Naive thymus-derived CD4-positive, alpha-beta T cell (primary cell): ENCODE measurements at places on chromosomes 7 and 10. TPM values are rescaled to one million over a fixed set of nuclear protein-coding genes. Genes with fewer than 3 reads are reported as not detected.

The SPACDR gene
- not detected for polyA plus RNA-seq

The PDIA4 gene
- 83.2 TPM for polyA plus RNA-seq

The FXYD4 gene
- polyA plus RNA-seq = not detected

The TMEM168 gene
- polyA plus RNA-seq = 7.6 TPM

The FGF8 gene
- polyA plus RNA-seq = not detected

The NODAL gene
- not detected for polyA plus RNA-seq

The TMEM236 gene
- not detected for polyA plus RNA-seq

The HMX3 gene
- not detected for polyA plus RNA-seq

The TEX36 gene
- not detected for polyA plus RNA-seq

The RELN gene
- polyA plus RNA-seq = not detected

The SEMA3D gene
- not detected for polyA plus RNA-seq

DNA sequence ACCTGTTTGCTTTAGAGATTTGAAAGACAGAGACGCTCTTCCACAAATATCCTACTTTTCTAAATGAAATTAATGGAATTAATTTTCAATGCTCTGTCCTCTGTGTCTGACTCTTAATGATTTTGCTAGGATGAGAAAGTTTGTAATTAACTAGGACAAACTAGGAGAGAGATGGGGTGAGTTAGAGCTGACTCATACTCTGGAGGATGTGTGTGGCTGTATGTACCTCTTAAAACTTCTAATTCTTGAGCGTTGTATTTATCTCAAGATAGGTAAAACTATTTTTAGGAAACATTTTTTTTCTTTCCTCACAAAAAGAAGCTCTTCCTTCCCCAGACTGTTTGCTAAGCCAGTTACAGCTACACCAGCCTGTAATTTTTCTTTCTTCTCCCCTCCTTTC, 178.8 kb upstream of the ANKRD30A start:
- no peak for DNase-seq

- DNase-seq = no peak
Observed at GRCh38 chr7:117193564-117193963, 129.3 kb downstream of the WNT2 start.

DNA sequence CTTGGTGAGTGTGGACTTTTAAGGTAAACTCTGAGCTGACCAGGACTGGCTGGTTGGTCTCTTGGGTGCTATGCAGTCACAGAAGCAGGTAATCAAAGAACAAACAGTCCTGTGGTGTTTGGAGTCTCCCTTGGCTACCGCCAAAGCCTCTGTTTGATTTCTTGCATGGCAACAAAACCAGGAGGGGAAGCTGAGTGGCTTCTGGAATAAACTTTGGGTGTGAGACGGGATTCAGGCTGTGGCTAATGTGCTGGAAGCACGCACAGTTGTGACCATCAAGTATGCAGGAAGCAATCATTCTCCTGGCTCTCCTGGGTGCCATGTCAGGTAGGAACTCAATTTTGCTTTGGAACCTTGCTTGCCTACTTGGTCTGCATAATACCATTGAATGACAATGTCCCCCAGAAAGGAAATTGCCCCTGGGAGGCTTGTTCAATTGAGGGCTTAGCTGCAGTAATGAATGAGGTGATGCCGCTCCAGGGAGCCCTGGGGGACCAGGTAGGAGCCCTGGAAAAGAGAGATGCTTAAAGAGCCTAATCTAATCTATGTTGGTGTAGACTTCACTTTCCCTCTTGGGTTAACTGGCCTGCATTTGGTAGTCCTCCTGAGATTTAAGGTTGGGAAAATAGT, at the start of gene CDHR3:
Gene CDHR3, plus strand, starts transcription at position 227 of the 630 bp plus-strand sequence. Its CDS starts 55 bp downstream, at position 282.
- no peak for DNase-seq

DNA sequence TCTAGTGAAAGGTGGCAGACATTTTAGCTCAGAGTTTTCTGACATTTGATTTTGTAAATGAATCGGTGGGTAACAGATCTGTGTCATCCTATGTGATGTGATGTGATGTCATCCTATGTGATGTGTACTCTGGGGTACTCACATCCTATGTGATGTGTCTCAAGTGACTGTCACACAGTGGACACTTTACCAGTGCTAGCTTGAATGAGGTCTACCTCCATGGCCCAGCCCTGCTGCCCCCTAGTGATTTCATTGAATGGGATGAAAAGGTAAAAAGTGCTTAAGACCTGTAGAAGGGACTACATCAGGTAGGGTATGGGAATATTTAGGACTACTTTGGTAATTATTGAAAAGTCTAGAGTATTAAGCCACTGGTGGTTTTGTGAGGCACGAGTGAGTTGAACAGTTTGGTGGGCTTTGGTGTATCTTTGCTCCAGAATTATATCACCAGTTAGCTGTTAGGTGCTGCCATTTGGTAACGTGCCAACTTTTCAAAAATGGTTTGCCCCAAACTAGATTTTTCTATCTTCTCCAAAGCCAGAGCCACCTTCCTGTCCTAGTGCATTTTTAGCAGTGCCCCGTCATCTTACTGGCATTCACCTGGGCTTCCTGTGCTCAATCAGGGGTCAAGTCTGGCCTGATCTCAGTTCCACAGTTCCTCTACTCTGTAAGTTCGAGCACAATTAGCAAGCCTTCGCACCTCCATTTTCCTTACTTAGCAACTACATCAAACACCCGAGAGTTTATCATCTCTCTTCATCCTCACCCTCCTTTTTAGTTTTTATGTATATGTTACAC, 9.7 kb downstream of the EIF4H start:
- no peak for DNase-seq

DNA sequence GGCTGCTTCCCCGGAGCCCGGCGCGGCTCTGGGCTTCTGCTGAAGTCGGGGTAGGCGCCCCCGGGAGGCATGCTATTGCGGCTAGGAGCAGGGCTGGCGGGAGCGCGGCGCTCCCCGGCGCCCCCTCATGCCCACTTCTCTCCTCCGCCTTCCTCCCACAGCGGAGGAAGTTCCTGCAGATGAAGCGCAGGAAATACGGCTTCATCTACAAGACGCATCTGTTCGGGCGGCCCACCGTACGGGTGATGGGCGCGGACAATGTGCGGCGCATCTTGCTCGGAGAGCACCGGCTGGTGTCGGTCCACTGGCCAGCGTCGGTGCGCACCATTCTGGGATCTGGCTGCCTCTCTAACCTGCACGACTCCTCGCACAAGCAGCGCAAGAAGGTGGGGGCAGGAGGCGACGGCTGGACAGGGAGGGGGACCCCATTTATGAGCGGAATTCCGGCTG, 479 bp downstream of the CYP26A1 start:
- DNase-seq = no peak

DNA sequence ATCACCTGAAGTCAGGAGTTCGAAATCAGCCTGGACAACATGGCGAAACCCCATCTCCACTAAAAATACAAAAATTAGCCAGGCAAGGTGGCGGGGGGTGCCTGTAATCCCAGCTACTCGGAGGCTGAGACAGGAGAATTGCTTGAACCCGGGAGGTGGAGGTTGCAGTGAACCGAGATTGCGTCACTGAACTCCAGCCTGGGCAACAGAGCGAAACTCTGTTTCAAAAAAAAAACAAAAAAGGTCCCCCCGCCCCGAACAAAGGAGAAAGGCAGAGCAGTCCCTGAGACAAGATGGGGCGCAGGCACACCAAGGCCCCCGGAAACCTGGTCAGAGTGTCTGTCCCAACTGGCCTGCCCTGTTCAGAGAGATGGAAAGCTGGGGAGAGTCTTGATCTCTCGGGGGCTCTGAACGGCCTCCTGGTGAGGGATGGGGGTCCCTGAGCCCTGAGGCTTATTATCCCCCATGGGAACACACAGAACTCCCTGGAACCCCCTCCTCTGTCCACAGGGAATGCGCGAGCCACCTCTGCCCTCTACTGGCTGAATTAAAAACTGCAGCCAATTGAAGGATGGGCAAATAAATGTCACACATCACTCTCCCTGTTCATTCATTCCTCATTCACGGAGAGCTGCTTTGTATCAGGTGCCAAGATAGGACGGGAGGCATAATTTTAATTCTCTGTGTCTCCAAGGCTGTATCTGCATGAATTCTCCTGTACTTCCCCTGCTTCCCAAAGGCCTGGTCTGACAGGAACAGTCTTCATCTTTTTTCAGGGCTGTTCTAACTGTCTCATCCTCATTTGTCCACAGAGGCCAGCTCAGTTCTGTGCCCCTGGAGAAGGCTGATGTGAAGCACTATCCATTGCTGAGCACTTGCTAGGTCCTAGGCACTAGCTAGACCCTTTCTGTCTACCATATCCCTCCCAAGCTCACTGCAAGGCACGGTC, 28.9 kb downstream of the MAT1A start:
- peak; percentile 22 for DNase-seq

- no peak for DNase-seq
Observed at GRCh38 chr10:19659920-19660655, 156.1 kb upstream of the PLXDC2 start.

DNA sequence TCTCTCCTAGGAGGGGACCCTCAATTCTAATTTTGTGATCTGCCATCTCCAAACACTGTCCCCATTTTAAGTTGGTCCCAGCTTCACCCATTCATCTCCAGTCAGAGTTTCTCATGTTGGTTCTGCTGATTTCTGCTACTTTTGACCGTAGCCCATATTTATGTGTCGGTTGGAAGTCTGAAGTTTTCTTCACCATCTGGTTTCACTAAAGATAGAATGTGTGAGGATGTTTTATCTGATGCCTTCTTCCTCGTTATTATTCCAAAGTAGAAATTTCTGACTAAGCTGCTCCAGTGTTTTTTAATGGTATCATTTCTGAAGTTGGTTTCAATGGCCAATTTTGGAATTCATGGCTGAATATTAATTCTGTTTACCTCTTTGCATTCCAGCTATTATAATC, 21.3 kb upstream of the IFIT2 start:
- DNase-seq = no peak

GRCh38 chr7:69982197-69982596, 383.9 kb downstream of the AUTS2 start:
- no peak for DNase-seq

- DNase-seq = no peak
Observed at GRCh38 chr7:151242159-151243044, 6.1 kb downstream of the SMARCD3 start.

- DNase-seq = no peak
Observed at GRCh38 chr10:72525689-72526088, 100.2 kb downstream of the MICU1 start.

GRCh38 chr10:127346604-127347003, 150.2 kb upstream of the INSYN2A start:
- no peak for DNase-seq

DNA sequence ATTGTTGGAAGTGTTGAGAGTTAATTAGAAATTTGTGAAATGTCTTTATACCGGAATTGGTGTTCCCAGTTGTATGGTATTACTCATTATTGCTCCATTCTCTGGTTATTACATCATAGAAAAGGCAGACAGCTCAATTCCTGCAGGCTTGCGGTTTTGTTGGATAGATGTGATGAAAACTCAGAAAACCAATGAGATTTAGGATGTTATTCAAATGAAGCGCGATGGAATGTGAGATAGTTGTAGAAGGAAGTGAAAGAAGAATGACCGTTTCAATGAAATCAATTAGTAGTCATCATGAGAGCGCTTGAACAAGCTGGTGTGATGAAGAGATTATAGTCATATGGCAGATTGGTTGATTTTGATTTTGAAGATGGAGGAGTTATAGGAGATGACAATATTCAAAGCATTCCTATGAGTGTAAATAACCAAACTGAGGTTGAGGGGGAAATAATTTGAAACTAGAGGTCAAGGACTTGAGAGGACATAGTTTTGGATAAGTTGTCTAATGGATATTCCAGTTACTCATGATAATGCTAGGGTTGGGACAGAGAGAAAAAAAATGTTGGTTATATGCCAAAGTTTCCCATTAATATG, 991.5 kb downstream of the NRG3 start:
- no peak for DNase-seq

DNA sequence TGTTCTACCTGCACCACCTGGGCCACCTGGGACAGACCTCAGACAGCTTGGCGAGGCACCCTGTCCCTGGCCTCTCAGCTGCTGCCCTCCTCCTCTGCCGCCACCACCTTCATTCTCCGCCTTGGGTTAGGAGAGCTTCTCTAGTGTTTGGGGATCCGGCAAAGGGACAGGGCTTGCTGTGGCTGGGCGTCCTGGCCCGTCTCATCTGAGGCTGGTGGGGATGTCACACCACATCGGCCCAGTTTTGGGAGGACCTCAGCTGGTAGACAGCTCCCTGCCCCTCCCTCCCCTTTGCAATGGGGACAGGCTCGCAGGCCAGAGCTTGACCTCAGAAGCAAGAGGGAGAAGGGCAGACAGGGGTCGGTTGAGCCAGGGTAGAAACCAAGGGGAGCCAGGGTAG, 26.4 kb downstream of the SPOCK2 start:
- DNase-seq = no peak

DNA sequence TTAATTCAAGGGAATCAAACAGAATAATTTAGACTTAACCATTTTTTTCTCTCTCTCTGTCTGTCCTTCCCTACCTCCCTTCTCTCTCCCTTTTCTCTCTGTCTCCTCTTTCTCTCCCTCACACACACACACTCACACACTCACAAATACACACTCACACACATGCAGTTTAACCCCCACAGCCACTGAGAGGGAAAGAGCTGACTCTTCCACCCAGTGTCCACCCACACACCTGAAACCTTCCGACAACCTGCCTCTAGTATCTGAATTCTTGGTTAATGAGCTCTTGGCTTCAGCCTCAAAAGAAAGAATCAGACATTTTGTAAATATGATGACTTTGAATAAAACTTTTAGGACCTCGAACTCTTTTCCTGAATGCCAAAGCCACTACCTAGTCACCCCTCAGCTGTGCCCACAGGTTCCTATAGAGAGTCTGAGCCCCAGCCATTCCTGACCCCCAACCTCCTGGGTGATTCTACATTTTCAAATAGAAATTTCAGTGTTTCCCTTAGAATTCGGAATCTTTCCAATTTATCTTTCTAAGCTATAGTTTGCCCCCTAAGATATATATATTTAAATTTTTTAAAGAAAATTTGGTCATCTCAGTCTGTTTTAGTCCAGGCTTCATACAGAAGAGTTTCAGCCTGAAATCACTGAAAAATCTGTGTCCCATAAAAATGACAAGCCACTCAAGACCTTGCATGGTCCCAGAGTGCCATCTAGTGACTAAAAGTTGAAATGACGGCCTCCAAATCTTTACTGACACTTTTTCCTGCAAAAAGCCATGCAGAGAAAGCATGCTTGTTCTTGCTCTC, 202.8 kb downstream of the IPMK start:
- DNase-seq = no peak
